ENCODE measurements at places on chromosomes 1 and 21. TPM values are rescaled to one million over a fixed set of nuclear protein-coding genes. Genes with fewer than 3 reads are reported as not detected.

DNA sequence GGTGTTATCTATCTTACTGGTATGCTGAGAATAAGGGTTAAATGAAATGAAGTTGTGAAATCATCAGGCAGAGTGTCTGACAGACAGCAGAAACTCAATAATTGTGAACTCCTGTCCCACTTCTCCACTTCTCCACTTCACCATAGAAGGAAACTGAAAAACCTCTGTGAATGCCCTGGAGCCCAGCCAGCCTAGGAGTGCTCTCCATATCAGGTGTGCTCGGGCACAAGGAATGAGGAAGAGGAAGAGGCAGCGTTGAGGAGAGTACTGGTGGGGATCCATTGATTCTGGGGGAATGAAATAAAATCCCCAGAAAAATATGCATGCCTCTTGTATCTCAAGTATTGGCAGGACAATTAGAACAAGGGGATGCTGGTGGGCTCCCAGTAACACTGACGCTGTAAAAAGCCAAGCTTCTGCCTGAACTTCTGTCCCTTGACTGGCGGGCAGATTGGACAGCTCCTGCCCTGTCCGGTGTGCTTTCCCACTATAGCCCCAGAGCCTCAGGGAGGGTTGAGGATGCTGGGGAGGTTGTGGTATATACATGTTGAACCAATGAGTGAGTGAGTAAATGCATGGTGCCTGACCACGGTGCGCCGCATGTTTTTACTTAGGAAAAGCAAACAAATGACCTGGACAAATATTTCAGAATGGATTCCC lies 47.7 kb downstream of the NMNAT2 start:
- H3K27ac ChIP-seq, result no peak overlapping the region
- peaks cover 9% of the 10 kb centered on the region for H3K27me3 ChIP-seq
- DNase-seq, result no peak
- H3K4me1 ChIP-seq, result no peaks in the 10 kb centered on the region

- no peak overlapping the region for H3K27ac ChIP-seq
- no peaks in the 10 kb centered on the region for H3K27me3 ChIP-seq
- H3K36me3 ChIP-seq, result peaks cover 3% of the 10 kb centered on the region
- no peak for DNase-seq
- no peak overlapping the region for H3K4me3 ChIP-seq
Measured at GRCh38 chr1:54347955-54348699, 58.1 kb downstream of the SSBP3 start.

DNA sequence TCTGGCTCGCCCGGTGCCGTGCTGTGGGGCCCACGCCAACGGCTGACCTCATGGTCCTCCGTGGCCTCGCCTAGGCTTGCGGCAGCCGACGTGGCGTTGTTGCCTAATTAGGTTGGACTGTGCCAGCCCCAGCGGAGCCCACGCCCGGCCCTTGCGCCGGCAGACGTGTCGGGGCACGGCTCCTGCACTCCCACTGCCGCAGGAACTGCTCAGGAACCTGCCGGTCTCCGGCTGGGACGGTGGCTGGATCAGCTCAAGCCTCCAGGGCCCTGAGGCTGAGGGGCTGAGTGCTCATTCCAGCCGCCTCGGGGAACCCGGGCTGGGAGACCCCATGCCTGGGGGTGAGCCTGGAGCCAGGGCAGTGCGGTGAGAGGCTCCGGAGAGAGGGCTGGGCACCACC lies 16.1 kb upstream of the PEX10 start:
- no peaks in the 10 kb centered on the region for H3K4me1 ChIP-seq
- no peak overlapping the region for H3K4me3 ChIP-seq
- no peak for DNase-seq
- no peak overlapping the region for H3K27ac ChIP-seq

DNA sequence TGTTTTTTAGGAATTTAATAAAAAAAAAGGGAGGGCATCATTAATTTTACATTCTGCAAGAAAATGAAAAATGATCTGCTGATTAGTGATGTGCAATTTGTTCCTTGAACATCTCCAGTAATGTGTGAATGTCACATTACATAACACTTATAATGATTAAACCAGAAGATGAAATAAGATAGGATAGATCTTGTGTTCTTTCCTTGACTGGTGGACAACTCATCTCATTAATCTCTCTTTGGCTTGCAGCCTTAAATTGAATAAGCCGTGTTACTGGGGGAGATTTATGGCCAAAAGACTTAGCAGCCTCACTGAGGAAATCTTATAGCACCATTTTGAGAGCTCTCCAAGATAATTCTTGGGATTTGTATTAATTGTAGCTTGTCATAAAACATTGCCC lies 217.2 kb downstream of the ST6GALNAC3 start:
- H3K4me1 ChIP-seq, result no peaks in the 10 kb centered on the region
- H3K27me3 ChIP-seq, result no peaks in the 10 kb centered on the region
- H3K36me3 ChIP-seq, result no peaks in the 10 kb centered on the region
- no peak overlapping the region for H3K27ac ChIP-seq

- H3K4me1 ChIP-seq, result no peaks in the 10 kb centered on the region
- no peaks in the 10 kb centered on the region for H3K36me3 ChIP-seq
- no peak overlapping the region for H3K4me3 ChIP-seq
- no peak overlapping the region for H3K27ac ChIP-seq
- H3K27me3 ChIP-seq, result no peaks in the 10 kb centered on the region
- DNase-seq, result no peak
Measured at GRCh38 chr1:34828611-34829010, 30.9 kb downstream of the SMIM12 start.

Gene NUP210L
- polyA plus RNA-seq, result not detected

Gene FBXO2
- 17.0 TPM for polyA plus RNA-seq
